PC-9 (cell line): ENCODE measurements at places on chromosomes 2 and 18. TPM values are rescaled to one million over a fixed set of nuclear protein-coding genes. Genes with fewer than 3 reads are reported as not detected.

DNA sequence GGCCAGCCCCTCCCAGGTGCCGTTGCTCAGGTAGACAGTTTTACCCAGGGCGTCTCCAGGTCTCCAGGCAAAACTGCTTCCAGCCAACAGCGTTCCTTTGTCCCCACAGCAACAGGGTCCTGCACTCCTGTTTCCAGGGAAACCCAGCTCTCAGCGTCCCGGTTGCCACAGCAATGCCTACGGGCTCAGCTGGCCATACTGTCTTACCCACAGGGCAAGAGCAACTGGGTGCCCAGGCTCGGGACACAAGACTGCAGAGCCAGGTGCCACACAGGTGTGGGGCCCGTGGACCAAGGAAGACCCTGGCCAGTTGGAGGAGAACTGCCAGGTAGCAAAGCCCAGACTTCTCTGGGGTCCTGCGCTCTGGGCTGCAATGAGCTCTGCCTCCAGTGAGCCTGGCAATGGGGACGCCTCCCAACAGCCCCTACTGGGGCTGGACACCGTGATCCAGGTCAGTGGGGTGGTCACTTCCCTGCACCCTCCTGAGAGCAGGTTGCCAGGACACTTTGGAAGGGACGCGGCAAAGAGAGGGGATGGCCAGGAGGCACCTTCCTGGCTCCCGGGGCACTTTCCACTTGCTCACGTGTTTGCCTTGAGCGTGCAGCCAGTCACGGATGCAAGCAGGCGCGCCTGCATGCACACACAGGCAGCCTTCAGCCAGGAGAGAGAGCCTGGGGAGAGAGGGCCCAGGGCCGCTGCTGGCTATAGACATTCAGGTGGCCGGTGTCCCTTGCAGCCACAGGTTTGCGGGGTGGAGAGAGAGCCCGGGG, at the start of gene CROCC2:
CROCC2 (plus strand) TSS at position 196 of the 770 bp plus-strand sequence; CDS start at position 374, 178 bp downstream.
- no peak for DNase-seq

- no peak for DNase-seq
Measured at GRCh38 chr2:9235147-9236044, 28.8 kb downstream of the ASAP2 start.

DNA sequence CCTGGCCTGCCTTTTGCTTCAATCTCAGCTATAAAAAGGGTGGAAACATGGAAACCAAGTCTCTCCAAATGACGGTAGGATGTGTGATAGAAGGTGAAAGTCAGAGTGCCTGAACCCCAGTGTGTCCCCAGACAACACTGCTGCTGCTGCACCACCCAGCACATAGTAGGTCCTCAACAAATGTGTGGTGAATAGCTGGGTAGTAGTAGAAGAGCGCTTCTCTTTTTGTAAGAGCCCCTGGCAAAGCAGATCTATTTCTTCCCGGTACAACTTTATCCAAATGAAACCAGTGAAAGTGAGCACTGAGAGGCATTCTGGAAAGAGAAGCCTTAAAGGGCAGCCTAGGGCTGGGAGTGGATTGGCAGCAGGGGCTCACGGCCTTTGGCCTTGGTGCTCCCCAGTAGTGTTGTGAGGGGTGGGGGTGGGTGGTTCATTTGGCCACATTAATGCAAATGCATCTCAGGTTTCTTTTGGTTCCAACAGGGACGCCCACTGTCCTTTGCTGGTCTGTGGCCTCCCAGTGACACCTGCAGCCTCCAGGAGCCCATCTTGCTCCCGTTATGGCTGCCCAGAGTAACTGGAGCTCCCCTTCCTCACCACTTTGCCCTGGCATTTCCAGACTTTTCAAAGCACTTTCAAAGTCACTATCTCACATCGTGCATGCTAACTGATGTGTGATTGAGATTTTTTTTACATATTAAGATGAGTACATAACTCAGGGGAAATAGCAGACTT, 304.3 kb upstream of the EPAS1 start:
- DNase-seq = no peak

- DNase-seq = no peak
Measured at GRCh38 chr2:3433776-3434400, 54.4 kb downstream of the TRAPPC12 start.

The WDR12 gene
- total RNA-seq = 38.7 and 45.3 TPM in 2 replicates
